Muscle of back (tissue), 13 donors: ENCODE measurements at places on chromosomes 2 and 18.

DNA sequence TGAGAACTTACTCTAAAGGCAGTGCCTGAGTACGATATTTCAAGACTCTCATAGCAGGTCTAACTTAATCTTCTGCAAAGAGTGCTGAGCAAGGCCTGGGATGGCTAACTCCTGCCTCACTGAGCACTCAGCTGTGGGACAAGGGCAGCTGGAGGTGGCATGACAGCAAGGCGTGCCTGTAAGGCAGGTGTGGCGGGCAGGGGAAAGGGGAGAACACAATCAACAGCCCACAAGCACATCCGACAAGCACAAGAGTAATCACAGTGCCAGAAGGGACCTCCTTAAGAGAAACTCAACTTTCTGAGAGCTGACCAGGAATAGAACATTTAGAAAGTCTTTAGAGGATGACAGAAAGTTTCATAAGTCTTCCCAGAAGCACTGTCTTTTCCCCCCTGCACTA, 42.0 kb downstream of the GPR45 start:
- DNase-seq: no peak

- no peak for DNase-seq
Measured at GRCh38 chr2:74070991-74071390, 76.7 kb downstream of the BOLA3 start.

GRCh38 chr2:132747046-132747445, 77.0 kb upstream of the LYPD1 start:
- DNase-seq: no peak

GRCh38 chr2:80706951-80707350, 402.4 kb upstream of the LRRTM1 start:
- DNase-seq: no peak

DNA sequence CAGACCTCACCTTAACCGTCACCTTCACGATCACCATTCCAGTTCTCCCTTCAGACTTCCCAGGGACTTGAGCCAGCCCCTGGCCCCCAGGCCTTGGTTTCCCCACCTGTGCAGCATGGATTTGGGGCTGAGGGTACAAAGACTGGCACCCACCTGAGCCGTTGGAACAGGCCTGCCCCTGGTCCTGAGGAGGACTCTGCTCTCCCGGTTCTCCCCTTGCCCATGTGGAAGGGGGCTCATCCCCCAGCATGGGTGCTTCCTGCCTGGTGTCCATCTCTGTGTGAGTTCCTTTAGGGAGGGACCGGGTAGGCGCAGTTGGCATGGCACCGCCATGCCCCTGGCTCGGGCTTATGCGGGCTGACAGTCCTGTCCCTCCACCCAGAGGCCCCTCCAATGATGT, 10.9 kb upstream of the GPR35 start:
- no peak for DNase-seq

DNA sequence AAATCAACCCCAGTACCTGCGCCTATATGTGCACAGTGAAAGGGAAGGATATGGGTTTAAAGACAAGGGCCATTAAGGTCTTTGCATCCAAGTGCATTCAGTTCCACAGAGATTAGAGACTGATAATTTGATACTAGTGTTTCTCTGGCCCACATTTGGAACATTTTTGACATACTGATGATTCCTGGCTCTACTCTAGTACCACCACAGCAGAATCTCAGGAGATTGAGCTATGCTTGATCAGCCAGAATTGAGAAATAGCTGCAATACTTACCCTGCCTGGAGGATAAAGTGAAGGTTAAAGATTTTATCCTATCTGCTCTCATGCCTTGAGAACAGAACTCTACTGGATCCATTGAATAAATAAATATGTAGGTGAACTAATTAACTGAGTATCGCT, 1267.8 kb downstream of the SUCLG1 start:
- no peak for DNase-seq

GRCh38 chr2:121625953-121626352, 23.3 kb downstream of the CLASP1 start:
- DNase-seq: no peak

GRCh38 chr2:240362826-240363745, 72.4 kb upstream of the GPC1 start:
- no peak for DNase-seq

DNA sequence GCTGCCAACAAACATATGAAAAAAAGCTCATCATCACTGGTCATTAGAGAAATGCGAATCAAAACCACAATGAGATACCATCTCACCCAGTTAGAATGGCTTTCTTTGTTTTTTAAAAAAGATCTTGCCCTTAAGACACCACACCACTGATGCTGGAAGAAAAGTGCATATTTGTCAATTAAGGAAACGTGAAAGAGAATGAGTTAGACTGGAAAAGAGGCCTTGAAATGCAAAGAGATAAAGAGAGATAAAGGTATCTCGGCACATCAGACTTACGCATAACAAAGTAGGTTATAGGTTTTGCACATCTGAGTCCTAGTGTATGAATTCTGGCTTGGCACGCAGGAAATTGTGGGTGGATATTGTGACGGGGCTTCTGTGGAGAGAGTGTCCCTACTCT, 149.5 kb downstream of the MTX2 start:
- DNase-seq: no peak

DNA sequence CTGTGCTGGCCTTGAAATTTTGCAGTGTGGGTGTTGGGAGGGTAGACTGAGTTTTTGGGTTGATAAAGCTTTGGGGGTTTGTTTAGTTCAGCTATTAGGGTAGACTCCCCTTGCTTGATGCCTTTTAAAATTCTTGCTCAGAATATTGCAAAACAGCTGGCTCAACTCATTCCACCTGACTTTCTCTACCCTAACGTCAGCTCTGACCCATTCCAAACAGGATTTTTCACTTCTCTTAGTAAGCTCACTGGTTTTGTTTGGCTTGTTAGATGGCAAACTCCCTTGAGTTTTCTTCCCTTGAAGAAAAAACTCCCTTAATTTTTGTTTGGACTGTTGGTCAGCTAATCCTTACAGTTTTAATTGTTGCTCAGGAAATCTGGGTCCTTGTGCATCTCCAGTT, 195.1 kb upstream of the DTNA start:
- no peak for DNase-seq

- no peak for DNase-seq
Measured at GRCh38 chr18:74289137-74289536, 2.6 kb downstream of the CYB5A start.

DNA sequence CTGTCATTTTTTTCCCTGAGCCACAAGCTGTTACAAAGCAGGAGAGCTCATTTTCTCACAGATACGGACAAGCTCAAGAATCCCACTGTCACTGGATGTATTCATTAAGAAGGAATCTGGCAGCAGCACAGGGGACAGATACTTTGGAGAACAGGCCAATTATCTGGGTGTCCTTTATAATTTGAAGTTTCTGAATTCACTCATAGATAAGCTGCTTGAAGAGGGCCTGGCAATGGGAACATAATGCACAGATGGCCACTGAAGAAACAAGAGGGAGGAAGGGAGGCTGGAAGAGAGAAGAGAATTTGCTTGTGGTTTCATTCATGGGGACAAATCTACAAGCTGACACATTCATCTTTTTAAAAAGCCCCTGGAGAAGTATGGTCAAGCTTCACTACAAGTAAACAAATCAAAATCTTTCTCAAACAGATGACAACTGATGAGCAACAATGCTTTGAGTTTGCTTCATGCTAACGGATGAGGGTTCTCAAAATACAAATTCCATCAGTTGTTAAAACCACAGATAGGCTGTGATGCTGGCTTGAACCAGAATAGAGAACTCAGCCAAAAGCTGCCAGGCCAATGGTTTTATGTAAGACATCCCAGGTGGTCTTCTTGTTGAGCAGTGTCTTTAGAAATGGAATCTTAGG, 11.9 kb downstream of the BCL2 start:
- no peak for DNase-seq
